ENCODE measurements at places on chromosomes 13 and 19. TPM values are rescaled to one million over a fixed set of nuclear protein-coding genes. Genes with fewer than 3 reads are reported as not detected.

RYR1 gene
- 1.4 TPM for total RNA-seq

DNA sequence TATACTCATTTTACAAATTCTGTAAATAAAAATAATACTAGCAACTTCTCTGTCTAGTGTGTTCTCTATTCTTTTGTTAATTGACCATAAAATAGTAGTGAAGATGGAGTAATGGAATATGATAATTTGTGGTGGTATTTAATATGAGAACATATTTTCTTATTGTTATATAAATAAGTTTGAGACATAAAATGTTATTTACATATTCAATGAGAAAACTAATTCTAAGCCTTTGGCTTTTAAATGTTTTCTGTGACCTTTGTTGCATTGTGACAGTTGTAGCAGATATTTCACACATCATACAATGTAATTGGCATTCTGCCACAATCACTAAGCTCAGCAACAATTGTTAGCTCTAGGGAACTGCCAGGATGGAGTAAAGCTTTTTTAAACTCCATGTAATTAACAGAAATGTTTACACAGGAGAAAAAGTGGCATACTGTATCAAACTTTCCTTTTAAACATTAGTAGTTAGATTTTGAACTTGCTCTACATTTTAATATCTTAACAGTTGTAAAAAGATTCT is 562.1 kb upstream of the PCDH9 start:
- DNase-seq = no peak

DNA sequence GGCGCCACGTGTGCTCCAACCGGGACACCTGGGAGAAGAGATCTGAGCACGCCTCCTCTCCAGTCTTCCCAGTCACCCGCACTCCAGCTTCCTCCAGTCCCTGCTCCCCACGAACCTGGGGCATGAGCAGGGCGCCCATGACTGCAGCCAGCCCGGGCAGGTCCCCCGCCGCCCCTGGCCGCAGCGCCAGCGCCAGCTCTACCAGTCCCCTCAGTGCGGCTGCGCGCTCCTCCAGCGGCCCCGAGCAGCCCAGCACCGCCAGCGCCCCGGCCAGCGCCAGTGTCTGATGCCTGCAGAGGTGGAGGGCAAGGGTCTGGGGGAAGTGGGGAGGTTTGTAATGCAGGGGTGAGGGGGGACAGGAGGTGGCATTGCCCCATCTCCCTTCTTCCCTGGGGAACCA is 13.1 kb downstream of the SH2D3A start:
- DNase-seq = no peak

DNA sequence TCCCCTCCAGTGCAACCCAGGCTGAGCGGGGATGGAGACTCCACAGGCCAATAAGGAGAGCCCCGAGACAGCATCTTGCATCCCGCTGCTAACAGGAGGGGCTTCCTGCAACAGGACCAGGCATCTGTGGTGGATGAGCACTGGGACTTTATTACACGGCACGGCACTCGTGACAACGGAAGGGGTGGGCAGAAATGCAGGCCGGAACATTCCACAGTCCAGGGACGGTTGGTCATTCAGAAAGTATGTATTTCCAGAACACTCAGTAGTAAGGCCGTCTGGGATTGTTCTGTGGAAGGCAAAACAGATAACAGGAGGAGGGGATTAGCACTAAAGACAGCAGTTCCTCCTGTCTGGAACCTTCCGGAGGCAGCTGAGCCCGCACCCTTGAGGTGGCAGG is 3.3 kb upstream of the TM6SF2 start:
- DNase-seq = no peak

DNA sequence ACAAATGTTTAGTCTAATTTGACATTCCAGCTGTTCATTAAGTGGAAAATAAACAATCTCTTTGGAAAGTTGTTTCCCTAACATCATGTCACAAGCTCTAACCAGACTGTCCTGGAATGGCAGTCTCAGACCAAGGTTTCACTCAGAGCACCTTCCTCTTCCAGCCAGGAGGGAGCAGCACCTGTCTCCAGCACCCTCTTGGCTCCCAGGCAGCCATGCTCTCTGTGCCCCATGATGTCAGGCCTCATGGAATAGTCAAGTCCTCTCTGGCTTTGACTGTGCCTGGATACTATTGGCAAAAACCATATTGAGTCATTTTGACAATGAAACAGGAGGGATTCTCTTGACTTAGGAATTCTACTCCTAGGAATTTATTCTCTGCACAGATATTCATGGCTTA is 171.4 kb downstream of the OXGR1 start:
- no peak for DNase-seq

- no peak for DNase-seq
Measured at GRCh38 chr13:92864584-92865284, 361.9 kb upstream of the GPC6 start.

DNA sequence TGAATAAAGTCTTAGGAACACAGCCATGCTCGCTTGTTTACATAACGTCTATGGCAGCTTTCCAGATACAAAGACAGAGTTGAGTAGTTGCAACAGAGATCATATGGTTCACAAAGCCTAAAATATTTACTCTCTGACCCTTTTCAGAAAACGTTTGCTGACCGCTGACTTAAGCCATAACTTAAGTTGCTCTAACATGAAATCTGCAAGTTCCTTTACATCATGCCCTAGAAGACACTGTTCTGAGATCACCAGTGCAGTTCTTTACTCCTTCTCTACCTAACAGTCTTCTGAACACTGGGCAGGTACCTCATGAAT is 166.4 kb downstream of the DCLK1 start:
- DNase-seq = no peak

DNA sequence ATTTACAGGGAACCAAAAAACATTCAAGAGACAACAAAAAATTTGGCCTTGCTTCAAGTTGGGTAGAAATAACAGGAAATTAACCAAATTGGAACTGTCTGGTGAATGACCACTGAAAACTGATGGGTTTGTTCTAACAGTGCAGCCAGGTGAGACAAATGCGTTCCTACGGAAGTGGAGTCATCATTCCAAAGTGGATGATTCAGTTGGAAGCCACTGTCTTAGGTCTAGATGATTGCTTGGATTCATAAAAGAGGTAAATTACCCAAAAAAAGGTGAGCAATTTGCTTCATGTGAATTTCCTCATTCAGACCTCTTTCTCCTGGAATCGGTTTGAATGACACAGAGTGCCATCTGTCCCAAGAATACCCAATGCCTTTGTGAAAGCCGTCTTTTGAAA is 87.1 kb upstream of the IPO5 start:
- DNase-seq = no peak

PTGIR gene
- total RNA-seq = not detected

DNA sequence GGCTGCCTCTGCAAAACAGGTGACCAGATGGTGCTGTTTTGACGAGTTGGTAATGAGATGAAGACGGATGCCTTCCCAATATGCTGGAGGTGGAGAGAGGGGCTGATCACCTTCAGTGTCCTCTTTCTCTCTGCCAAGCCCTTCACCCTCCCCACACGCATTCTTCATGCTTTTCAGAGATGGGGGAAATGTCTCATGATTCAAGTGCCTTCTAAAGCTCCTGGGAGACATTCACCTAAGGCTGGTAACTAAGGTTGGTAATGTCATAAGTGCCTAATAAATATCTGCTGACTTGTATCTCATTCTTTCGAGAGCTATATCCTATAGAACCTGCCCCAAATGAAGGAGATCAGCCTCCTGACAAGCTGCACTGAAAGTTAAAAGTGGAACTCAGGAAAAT is 86.2 kb upstream of the MBNL2 start:
- no peak for DNase-seq

RASL11A gene
- 4.2 TPM for total RNA-seq

GRCh38 chr19:48401287-48401686 is 7.8 kb downstream of the GRIN2D start:
- no peak for DNase-seq

DNA sequence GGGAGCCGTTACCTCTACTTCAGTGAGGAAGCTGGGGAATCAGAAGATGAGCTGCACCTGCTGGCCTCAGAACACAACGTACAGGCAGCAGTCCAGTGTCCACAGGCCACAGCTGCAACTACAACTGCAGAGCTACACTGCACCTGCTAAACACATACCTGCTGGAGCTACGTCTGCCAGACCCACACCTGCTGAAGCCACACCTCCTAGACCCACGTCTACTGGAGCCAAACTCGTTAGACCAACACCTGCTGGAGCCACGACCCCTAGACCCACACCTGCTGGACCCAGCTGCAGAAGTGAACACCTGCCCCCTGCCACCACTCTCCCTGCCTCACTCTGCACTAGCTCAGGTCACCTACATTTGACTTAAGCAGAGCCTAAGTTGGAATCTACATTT is 169.9 kb downstream of the USP12 start:
- no peak for DNase-seq

ACP7 gene
- total RNA-seq = not detected

DNA sequence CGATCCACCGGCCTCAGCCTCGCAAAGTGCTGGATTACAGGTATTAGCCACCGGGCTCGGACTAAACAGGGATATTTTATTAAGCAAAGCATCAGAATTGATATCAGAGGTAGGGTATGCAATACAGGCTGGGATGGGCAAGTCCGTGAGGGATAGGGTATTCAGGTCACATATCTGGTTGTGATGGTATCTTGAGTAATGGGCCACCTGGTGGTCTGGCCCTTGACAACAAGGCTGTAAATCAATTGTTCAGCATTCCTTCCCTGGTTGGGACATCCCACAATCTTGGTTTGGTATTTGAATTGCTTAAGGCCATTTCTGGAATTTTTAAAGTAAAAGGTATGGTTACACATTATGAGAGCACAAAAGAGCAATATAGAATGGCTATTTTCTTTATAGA is 1588.0 kb downstream of the SLITRK1 start:
- DNase-seq = no peak

DNA sequence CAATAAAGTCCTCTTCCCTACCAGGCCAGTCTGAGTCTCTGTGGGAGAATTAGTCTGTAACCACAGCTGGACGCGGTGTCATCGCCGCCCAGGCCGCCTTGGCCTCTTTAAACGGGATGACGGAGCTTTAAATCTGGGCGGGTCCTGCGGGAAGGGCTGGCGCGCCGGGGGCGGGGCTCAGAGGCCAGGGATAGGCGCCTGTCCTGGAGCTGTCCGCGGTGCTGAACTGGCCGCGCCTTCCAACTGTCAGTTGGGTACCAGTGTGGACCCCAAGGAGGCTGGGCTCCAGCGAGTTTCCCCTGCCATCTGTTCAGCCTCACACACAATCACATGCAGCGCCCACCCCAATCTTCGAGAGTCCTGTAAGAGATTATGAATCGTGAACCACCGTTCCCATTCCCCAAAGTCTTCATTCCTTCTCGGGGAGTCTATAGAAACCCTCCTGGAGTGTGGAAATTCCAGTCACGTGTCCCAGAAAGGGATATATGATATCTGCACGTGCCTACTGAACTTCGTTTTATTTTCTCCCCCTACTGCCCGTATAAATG is 11.5 kb downstream of the APLP1 start:
- DNase-seq = peak; percentile 84

GRCh38 chr19:45503909-45504308 is 3.4 kb upstream of the VASP start:
- DNase-seq = no peak

GRCh38 chr13:20680416-20681080 is 23.0 kb upstream of the IL17D start:
- no peak for DNase-seq

- no peak for DNase-seq
Measured at GRCh38 chr13:93723316-93723715, 496.7 kb downstream of the GPC6 start.

DNA sequence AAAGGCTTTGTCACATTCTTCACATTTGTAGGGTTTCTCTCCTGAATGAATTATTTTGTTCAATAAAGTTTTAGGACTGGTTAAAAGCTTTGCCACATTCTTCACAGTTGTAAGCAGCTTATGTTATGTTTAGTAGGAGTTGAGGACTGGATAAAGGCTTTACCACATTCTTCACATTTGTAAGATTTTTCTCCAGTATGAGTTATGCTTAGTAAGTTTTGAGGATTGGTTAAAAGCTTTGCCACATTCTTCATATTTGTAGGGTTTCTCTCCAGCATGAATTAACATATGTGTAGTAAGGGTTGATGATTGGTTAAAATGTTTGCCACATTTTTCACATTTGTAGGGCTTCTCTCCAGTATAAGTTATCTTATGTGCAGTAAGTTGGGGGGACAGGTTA is 79.9 kb downstream of the ZNF431 start:
- DNase-seq = no peak

- no peak for DNase-seq
Measured at GRCh38 chr19:45172173-45172572, 5.9 kb downstream of the TRAPPC6A start.

DNA sequence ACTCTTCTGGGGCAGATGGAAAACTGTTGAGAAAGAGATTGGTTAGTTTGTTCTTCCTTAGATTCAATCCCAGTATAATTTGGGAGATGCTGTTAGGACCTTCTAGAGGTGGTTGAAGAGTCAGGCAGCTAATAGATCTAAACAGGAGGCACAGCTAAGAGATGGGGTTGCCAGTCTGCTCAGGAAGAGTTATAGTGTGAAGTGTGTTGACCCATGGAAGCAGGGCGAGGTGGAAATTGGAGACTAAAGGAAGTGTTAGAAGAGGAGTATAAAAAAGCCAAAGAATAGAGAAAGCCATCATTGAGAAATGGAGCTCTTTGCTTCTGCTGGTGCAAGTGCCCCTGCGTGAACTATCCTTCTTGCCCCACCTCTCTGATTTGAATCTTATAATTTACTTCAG is 3.8 kb upstream of the OXGR1 start:
- DNase-seq = no peak

GRCh38 chr19:51676566-51677083 is 16.5 kb upstream of the SPACA6 start:
- DNase-seq = no peak

- DNase-seq = no peak
Measured at GRCh38 chr13:21055016-21055415, 6.4 kb downstream of the LATS2 start.

DNA sequence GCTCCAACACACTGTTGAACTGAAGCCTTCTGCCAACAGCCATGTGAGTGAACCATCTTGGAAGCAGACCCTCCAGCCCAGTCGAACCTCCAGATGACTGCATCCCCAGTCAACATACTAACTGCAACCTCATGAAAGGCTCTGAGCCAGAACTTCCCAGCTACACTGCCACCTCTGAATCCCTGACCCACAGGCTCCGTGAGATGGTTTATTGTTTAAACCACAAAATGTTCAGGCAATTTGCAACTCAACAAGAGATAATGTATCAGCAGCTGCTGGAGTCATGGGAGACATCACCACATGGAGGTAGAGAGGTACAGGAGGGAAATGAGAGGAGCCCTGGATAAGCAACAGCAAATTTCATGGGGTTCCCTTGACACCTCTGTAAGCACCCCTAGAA is 266.4 kb upstream of the NBEA start:
- DNase-seq = no peak

- peak; percentile 24 for DNase-seq
Measured at GRCh38 chr13:99386911-99387788, 80.0 kb upstream of the GPR183 start.

TUBB4A gene
- 41.7 TPM for total RNA-seq

F10 gene
- 30.2 TPM for total RNA-seq

GRCh38 chr13:67036699-67037457 is 193.3 kb downstream of the PCDH9 start:
- DNase-seq = no peak

- DNase-seq = no peak
Measured at GRCh38 chr19:38975861-38976271, 324 bp upstream of the FBXO17 start.

MKNK2 gene
- 145 TPM for total RNA-seq

- no peak for DNase-seq
Measured at GRCh38 chr19:32497391-32497790, 83.6 kb upstream of the PDCD5 start.
